ENCODE measurements at places on chromosomes 11 and 22.
A peak's percentile ranks its signal among the peaks of the same experiment; 100 is the strongest.

DNA sequence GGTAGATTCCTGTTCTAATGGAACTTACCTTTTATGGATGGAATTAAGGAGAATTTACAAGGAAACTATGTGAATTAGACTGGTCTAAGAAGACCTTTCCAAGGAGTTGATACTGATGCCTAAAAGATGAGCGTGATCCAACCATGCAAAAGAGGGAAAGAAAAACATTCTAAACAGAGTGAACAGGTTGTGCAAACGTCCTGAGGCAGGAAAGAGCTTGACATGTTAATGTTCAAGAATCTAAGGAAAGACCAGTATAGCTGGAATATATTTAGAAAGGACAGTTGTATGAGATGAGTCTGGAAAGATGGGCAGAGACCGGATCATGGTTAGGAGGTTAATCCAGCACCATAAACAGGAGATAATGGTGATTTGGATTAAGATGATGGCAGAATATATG is 1.3 kb downstream of the DDIAS start:
- no peak for DNase-seq

DNA sequence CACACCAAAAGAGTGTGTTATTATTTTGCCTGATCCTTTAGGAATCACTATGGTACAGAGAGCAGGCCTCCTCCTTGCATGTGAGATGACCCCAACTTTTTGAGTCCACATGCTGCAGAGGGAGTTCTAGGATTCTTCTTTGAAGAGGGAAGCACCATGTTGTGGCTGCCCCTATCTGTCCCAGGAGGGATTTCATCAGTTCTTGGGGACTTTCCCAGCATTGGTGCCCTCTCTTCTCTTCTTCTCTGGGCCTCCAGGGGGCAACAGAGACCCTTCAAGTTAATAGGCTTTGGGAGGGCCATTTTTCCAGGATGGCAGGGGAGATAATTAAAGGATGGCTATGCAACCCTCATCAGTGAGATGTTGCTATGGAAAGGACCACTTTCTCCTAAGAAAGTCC is 3.6 kb downstream of the MMP1 start:
- no peak for DNase-seq

DNA sequence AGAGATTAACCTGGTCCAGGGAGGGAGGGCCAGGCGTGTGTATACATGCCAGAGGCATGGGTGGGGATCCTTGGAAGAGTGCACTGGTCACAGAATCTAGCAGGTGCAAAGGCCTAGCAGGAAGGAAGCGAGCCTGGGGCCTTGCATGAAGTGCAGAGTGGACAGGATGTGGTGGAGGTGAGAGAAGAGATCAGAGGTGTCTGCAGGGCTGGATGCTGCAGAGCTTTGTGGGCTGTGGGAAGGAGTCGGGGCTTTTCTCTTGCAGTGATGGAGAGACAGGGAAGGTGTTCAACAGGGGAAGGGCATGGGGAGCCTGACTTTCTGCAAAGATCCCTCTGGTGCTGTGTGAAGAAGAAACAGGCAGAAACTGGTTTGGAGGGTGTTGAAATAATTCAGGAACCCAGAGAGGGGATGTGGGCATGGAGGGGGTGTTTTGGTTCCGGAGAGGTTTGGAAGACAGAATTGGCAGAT is 2.5 kb upstream of the TPST2 start:
- no peak for DNase-seq

DNA sequence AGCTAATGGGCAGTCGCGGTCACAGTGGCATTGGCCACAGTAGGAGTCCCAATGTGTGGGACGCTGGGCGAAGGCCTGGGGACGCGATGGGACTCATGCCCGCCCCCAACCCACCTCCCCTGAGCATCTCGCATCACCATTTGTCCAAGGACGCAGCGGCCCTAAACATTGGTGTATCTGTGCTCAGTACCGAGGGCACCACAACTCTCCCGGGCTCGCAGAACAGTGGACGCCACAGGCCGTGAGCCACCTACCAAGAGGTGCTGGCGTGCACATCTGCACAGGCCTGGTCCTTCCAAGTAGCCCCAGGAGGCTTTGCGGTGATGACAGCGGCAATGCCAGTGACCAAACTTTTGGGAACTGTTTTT is 27.3 kb downstream of the RRP7A start:
- DNase-seq, result no peak

DNA sequence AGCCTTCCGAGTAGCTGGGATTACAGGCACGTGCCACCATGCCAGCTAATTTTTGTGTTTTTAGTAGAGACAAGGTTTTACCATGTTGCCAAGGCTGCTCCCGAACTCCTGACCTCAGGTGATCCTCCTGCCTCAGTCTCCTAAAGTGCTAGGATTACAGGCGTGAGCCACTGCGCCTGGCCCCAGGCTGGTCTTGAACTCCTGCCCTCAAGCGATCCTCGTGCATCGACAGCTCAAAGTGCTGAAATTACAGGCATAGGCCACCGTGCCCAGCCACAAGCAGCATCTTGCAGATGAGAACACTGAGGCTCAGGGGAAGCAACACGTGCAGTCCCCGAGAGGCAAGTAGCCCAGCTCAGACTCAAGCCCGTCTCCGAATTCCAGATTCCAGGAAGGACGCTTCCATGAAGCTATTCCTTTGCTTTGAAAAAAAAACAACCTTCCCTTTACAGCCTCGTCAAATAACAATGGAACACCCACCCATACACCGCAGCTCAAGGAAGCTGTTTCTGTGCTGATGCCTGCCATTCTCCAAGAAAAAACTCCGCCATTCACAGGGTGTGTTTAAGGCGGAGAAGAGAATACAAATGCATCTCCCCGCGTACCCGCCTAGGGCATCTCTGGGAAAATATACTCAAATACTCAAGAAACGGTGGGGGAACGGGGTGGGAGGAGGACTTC is 34.5 kb upstream of the PDGFB start:
- no peak for DNase-seq

DNA sequence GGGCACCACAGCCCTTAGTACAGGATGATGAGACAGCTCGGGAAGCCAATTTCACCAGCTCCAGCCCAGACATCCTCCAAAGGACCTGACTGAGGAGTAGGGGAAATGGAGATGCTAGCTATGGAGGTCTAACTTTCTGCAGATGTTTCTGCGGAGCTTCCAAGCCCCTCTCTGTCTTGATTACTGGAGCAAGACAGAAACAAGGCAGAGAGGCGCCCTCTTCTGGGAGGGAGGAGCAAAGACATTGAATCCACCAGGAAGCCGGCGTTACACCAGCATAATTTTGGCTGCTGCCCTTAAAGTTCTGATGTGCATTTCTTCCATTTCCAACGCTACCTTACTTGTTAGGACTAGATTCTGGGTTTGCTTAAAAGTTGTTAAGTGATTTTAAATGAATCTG is 107.3 kb upstream of the HSD17B12 start:
- no peak for DNase-seq

DNA sequence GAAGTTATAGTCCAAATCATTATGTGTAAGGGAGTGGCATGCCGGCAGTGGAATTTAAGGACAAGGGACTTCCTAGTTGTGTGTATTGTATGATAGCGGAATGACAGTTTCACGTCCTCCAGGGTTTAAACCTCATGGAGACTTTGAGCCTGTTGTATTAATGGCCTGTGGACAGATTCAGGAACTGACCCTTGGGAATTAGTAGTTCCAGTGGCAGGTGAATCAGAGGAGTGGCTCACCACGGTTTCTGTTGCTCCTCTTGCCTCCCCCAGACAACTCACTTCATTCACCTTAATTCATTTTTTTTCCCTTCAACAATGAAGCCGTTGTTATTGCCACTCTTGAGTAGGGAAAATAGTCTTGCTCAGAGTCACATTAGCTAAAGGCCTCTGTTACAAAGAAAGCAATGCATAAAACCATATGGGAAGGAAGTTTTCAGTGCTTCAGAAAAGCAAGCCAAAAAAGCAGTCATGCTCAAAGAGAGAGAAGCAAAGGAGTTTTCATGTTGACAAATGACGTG is 22.6 kb downstream of the AMOTL1 start:
- DNase-seq, result no peak

DNA sequence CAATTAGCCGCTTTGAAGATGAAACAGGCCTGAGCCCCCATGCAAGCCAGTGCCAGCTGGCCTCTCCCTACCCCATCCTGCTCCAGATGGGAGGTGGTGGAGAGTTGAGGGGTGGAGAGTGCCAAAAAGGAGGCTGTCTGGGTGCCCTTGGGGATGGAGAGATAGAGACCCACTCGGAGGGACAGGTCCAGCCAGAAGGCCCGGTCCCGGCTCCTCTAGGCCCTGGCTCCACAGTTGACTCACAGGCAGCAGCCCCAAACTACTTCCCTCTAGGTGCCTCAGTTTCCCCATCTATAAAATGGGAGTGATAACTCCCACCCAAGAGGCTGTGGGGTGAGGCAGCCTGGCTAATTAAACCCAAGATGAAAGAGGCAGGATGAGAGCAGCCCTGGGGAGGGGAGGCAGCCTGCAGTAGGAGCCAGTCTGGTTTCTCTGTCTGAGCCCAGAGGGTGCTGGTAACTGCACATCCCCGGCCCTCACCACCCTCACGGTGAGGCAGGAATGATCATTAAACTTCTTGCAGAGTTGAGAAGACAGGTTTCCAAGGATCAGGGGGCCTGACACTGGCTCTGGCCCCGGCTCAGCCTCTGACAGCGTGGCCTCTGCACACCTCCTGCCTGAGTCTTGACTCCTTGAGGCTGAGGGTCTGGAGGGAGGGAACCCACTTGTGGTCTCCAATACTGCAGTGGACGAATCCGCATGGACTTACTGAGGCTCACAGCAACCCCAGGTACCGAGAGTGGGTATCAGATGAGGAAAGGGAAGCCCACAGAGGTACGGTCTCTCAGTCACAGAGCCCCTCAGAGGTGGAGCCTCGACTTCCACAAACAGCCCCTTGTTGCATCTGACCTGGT is 1.4 kb upstream of the AP5B1 start:
- no peak for DNase-seq

DNA sequence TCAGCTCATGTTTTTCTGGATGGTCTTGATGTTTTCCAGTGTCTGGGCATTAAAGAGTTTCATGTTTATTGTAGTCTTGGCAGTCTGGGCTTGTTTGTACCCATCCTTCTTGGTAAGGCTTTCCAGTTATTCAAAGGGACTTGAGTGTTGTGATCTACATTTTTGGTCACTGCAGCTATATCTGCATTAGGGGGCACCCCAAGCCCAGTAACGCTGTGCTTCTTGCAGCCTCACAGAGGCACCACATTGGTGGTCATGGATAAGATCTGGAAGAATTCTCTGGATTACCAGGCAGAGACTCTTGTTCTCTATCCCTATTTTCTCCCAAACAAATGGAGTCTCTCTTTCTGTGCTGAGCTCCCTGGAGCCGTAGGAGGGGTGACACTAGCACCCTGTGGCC is 451.5 kb upstream of the FAT3 start:
- DNase-seq, result no peak

DNA sequence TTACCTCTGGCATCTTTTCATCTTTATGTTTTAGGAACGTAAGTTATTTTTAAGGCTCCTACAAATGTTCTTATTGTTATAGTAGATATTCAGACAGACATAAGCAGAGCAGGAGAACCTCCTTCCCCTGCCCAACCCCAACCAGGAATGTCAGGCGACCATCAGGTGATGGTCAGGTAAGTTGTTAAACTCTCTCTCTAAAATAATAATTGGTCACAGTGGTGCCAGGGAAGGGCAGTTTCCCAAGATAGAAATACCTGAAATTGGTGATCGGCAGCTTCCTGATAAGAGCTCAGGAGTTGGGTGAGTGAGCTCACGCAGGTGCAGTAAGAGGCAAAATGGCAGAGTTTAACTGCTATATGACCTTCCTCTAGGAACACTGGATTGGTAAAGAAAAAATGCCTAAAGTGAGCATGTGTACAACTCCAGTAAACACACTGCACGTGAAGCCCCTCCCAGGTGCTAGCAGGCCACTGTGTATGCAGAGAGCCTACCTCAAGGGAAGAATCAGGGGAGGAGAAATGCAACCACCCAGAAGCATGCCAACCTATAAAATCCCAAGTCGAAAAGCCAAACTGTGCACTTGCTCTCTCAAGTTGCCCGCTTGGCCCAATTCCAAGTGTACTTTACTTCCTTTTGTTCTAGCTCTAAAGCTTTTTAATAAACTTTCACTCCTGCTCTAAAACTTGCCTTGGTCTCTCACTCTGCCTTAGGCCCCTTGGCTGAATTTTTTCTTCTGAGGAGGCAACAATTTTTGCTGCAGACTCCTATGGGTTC is 273.9 kb downstream of the SBF2 start:
- DNase-seq, result no peak

DNA sequence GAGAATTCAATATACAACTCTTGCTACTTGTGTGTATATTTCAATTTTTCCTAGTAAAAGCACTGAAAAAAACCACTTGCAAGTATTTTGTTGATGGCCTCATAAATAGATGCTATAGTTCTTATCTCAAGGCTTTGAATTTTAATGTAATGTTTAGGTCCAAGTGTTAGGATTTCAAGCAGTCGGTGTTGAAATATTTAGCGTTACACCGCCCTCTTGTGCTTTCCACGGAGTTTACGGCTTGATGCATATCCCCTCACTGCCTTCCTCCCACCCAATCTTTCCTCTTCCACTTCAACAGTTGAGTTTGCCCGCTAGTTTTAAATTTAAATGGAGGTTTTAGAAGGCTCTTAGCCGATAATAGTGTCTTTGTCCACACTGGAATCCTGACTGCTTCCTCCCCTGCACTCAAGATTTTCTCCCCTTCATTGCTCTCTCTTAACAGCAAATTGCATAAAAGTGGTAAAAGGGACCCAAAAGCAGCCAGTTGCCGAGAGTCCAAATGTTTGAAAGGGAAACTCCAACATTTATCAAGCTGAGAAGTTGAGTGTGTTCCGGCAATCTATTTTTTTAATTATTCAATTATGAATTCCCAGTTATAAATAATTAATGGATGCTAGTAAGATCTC is 25.9 kb upstream of the HTATIP2 start:
- peak; percentile 34 for DNase-seq

- no peak for DNase-seq
Measured at GRCh38 chr11:91922846-91923245, 301.8 kb upstream of the FAT3 start.

- DNase-seq, result no peak
Measured at GRCh38 chr11:86692317-86692716, 19.9 kb upstream of the ME3 start.

DNA sequence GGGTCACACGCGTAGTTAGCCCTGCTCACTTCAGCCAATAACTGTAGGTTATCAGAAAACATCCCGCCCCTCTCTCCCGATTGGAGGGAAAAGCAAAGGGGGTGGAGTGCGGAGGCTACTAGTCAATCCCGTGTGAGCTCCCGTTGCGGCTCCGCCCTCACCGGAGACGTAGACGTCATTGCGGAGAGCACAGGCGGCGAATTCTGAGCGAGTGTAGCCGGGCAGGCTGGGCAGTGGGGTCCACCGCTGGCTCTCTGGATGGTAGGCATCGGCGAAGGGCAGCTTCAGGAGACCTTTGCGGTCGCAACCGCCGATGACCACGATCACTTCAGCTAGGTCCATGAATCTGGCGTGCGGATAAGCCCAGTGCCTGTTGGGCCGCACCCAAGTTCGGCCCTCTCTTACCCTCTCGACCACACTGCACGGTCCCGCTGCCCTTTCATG is 4.7 kb downstream of the KLHL35 start:
- DNase-seq, result peak; percentile 77

All from left renal cortex interstitium (tissue), 4 donors.